DMS53 (cell line): ENCODE measurements at places on chromosomes 6 and 20.

DNA sequence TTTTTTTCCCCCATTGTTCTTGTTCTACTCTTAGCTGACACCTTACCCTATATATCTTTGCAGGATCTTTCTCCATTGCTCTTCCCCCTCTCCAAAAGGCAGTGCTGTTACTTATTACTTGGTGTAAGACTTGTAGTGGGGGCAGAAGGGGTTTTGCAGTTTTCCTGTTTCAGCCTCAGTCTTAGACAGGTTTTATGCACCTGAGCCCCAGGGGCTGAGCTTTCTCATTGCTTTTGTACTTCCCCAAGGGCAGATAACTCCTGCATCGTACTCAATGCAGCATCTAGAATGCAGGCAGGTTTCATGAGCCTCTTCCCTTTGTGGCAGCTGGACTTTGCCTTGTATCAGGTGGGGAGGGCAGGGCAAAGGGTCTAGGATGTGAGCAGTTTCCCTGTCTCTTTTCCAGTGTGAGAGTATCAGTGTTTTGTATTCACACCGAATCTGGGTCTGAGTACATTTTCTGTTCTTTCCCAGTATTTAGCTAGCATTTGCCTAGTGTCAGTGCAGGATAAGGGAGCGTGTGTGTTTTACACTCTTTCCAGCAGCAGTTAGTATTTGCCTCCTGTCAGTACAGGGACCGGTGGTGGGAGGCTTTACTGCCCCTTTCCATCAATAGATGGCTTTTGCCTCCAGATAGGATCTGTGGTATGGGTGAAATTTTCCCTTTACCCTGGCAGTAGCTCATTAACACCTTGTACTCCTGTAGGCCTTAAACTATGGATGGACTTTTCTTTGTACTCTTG lies 19.6 kb downstream of the CYB5R4 start:
- no peak for DNase-seq

DNA sequence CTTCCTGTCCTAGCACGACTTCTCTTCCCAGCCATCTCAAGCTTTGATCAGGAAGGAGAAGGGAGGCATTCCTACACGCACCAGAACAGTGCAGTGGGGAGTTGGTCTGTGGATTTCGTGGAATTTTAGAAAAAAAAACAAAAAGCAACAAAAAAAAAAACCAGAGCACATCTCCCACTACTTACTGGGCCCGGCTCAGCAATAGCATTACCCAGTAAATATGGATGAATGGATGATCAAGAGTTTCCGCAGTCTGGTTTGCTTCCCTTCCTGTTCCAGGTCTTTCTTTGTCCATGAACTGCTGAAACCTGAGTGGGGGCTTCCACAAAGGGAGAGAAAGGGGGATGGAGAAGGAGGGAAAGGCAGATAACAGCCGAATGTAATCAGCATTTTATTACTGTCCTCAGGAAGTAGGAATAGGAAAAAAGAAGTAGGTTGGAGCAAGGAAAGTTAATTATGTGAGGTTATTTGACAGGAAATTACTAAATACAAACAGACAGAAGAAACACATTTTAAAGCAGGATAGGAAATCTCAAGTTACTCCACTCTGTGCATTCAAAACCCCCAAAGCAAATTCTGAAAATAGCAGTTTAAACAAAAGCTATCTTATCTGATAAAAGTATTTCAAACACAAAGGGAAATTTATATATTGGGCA lies 349.0 kb downstream of the PRL start:
- no peak for DNase-seq

GRCh38 chr6:33343953-33344611 lies 26.5 kb upstream of the ZBTB22 start:
- DNase-seq, result no peak

DNA sequence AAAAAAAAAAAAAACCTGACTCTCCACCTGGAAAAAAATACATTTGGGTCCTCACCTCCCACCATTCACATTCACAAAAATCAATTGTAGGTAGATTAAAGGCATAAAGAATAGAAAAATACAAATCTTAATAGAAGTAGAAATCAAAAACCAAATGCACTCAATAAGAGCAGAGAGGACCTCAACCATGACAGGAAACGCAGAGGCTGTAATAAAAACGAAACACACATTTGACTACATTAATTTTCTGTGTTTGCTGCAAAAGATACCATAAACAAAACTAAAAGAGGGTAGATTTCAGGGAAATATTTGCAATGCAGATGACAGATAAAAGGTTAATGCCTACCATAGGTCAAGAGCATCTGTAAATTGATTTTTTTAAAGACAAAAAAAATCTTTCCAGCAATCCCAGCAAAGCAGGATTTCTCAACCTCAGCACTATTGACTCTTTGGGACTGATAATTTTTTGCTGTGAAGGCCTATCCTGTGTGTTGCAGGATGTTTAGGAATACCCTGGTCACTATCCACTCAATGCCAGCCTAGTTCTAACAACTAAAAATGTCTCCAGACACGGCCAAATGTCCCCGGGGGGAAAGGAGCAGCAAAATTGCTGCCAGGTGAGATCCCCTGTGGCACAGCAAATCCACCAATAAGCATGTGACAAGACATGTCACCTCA lies 9.1 kb downstream of the ETV7 start:
- DNase-seq, result no peak

- DNase-seq, result peak; percentile 75
Measured at GRCh38 chr20:54219751-54220426, 12.0 kb downstream of the PFDN4 start.

DNA sequence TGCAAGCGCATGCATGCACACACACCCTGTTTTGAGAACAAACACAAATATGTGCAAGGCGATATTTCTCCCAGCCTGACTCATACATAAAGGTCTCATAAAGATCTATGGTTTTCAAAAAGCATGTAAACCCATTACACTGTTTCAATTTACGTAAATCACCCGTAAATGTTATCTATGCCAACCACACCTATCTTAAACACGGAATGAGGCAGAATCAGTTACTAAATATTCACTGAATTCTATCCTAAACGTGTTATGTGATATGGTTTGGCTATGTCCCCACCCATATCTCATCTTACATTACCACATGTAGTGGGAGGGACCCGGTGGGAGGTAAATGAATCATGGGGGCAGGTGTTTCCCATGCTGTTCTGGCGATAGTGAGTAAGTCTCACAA lies 621.6 kb downstream of the KIF16B start:
- DNase-seq, result no peak

- DNase-seq, result no peak
Measured at GRCh38 chr6:903761-904160, 210.8 kb upstream of the EXOC2 start.

DNA sequence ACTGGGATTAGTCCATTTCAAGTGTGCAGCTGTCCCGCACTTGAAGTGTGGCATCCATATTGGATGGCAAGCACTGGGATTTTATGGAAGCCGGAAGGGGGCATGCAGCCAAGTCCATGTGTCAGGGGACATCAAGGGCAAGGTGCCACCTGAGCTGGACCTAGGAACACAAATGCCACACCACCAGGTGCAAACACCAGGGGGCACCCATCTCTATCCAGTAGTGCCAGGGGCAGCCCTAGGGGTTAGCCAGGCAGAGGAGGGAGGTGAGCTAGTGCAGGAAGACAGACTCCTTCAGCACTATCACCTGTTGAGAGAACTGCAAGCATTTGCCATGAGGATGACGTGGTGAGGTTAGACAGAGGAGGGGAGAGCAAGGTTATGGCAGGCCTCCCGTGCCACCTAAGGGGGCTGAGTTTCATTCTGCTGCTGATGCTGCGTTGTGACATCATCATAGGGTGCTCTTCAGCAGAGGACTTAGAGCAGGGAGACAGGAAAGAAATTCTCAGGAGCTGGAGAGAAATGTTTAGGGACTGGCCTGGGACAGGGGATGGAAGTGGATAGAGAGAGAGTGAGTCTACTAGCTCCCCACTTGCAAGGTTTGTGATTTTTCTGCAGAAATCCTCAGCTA lies 192.6 kb upstream of the SLC24A3 start:
- peak; percentile 8 for DNase-seq

GRCh38 chr6:170434821-170435155 lies 118.3 kb downstream of the PSMB1 start:
- no peak for DNase-seq

DNA sequence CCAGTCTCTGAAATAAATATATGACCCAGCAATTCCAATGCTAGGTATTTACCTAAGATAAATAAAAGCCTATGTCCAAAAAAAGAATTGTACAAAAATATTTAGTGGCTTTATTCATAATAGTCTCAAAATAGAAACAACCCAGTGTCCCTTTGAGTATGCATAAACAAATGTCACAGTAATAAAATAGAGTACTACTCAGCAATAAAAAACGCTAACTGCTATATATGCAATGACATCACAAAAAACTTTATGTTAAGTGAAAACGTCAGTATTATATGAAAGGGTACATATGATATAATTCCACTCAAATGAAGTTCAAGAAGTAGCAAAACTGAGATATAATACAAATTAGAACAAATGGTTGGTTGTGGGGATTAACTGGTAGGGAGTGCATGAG lies 286.5 kb upstream of the MAN1A1 start:
- DNase-seq, result no peak

DNA sequence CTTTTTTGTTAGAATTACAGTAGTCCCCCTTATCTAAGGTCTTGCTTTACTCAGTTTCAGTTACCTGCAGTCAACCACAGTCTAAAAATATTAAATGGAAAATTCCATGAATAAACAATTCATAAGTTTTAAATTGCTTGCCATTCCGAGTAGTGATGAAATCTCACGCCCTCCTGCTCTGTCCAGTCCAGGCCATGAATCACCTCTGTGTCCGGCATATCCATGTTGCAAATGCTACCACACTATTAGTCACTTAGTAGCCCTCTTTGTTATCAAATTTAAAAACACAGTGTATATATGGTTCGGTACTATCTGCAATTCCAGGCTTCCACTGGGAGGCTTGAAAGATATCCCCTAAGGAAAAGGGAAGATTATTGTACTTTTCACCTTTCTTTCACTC lies 164.6 kb upstream of the FAM83B start:
- no peak for DNase-seq

GRCh38 chr20:21901470-21902275 lies 196.2 kb downstream of the PAX1 start:
- no peak for DNase-seq

DNA sequence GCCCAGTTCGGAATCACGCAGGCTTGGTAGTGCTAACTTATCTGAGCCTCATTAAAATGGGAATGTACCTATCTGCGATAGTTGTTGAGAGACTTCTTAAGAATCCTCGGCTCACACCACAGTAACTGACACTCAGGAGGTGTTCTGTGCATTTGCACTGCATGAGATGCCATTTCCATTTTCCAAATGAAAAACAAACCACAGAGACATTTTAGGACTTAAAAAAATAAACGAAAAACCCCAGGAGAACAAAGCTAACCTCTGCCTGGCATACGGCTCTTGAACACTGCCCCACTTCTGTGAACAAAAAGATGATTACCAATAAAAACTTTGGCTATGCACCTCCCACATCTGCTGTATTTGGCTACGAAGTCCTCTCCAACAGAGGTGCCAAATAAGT lies 37.6 kb downstream of the BEND3 start:
- DNase-seq, result no peak

GRCh38 chr6:55290736-55291135 lies 36.5 kb upstream of the GFRAL start:
- DNase-seq, result no peak

- DNase-seq, result peak; percentile 48
Measured at GRCh38 chr6:52317841-52318581, 33.5 kb upstream of the MCM3 start.

GRCh38 chr20:10379761-10380160 lies 54.3 kb downstream of the MKKS start:
- DNase-seq, result no peak

DNA sequence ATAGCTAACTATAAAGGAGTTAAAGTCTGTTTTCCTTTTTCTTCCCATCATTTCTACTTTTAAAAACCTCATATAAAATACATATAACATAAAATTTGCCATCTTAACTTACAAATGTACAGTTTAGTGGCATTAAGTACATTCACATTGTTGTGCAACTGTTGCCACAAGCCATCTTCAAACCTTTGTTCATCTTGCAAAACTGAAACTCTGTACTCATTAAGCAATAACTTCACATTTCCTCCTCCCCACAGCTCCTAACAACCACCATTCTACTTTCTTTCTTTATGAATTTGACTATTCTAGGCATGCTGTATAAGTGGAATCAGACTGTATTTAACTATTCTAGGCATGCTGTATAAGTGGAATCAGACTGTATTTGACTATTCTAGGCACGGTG lies 4.5 kb downstream of the CCDC170 start:
- DNase-seq, result no peak

- no peak for DNase-seq
Measured at GRCh38 chr6:10441004-10441654, 26.3 kb upstream of the TFAP2A start.

GRCh38 chr6:46610862-46611553 lies 41.6 kb downstream of the CYP39A1 start:
- no peak for DNase-seq

DNA sequence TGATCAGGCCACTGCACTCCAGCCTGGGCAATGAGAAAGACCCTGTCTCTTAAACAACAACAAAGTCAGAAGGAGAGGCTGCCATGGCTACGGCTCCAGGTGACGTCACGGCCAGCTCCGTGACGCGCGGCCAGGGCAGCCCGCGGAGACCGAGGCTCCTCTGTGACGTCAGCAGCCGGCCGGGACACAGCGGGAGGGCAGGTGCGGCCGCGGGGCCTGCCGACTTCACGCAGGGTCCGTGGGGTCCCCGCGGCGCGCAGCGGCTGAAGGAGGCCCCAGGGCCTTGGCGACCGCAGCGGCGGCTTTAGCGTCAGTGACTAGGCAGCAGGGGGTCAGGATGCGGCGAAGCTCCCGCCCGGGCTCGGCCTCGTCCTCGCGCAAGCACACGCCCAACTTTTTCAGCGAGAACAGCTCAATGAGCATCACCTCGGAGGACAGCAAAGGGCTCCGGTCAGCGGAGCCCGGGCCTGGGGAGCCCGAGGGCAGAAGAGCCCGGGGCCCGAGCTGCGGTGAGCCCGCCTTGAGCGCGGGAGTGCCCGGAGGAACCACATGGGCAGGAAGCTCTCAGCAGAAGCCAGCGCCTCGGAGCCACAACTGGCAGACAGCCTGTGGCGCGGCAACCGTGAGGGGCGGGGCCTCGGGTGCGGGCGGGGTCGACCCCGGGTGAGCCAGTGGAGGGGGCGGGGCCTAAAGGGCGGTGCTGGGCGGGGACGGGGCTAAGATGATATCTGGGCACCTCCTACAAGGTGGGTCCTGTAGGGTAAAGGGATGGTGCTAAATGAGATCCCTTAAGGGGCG lies at the start of gene SPAG4:
TSS of gene SPAG4 (plus strand) at position 163 of the 798 bp plus-strand sequence. CDS start at position 338, 175 bp downstream.
- DNase-seq, result peak; percentile 100

- no peak for DNase-seq
Measured at GRCh38 chr20:22775256-22775655, 190.9 kb upstream of the FOXA2 start.

DNA sequence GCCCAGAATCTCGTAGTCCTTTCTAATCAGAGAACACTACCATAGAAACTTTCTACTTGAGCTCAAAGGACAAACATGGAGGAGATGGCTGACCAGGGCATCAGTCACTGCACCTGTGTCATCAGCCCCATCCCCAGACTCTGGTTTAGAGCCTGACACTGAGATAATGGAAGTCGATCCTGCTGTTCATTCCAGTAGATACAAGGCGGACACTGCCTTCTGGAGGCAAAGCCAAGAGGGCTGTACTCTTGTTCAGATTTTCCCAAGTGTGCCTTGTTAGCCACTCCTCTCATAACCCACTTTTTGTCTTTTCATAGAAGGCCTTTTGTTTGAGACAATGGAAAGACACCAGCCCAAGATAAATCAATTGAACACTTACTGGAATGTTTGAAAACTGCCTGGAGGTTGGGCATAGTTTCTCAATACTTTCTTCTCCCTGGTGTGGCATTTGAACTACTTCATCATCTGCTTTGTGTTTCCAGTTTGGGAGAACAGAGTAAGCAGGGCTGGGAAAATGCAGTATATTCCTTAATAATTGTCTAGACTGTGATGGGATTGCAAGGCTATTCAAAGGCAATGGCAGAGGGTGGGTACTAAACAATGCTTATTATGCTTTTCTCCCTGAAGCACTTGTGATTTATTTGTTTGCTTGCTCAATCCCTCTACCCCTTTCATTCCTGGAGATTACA lies 99.7 kb downstream of the CLIC5 start:
- no peak for DNase-seq
